ENCODE measurements at places on chromosomes 1 and 21.

DNA sequence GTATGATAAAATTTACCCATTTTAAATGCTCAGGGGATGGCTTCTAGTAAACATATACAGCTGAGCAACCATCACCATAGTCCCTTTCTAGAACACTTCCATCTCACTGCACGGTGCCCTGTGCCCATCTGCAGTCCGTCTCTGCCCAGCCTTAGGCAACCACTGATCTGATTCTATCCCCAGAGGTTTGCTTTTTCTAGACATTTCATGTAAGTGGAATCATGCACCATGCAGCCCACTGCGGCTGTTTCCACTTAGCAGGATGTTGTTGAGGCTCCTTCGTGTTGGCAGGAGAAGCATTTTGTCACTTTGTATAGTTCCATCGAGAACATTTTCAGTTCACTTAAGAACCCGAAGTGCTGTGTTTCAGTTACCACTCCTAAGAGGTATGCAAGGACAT lies 27.8 kb upstream of the VAMP3 start:
- DNase-seq: no peak

DNA sequence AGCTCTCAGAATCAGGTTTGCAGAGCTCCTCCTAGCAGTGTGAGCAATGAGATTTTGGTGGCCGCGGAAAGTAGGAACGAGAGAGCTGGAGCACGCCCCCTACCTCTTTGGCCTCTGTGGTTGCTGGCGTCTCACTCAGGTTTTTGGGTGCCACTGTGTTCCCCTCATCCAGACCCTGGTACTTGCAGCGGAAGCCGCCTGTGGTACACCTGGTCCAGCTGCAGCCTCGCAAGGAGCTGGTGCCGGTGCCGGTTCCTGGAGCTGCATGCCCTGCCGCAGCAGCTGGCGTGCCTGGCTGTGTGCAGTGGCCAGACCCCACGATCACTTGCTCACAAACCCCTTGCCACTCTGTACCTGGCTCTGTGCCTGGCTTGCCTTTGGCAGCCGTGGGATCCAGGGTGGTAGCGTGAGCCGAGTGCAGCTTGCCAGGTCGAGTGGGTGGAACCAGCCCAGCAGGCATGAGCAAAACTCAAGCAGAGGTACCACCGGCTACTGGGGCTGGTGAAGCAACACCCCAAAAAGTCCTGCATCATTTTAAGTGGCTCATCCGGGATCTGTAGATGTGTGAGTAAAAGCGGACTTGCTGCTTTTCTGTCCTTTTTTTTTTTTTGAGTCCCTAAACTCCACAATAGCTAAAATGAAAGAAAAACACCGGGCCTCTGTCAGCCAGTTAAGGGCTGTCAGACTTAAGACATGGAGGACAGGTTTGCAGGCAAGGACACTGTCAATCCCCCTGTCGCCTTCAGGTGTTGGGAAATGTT lies 844.9 kb downstream of the KCNT2 start:
- no peak for DNase-seq

- DNase-seq: no peak
Observed at GRCh38 chr1:25360596-25361581, 22.8 kb downstream of the TMEM50A start.

DNA sequence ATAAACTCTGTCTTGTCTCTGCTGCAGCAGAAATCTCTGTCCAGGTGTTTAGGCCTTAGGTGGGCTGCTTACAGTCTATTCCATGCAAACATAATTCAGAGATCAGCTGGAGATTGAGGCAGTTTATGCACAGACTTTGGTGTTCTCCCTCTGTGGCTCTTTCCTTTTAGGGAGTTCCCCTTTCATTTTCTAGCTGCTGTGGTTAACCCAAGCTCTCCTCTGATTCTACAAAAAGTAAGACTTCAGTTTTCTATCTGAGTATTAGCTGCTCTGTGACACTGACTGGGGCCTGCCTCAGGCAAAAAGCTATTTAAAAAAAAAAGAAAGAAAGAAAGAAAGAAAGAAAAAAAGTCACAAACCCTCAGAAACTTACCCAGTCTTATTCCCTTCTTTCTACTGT lies 211.1 kb downstream of the CAMTA1 start:
- no peak for DNase-seq

- DNase-seq: no peak
Observed at GRCh38 chr1:154697710-154698109, 89.7 kb upstream of the ADAR start.

DNA sequence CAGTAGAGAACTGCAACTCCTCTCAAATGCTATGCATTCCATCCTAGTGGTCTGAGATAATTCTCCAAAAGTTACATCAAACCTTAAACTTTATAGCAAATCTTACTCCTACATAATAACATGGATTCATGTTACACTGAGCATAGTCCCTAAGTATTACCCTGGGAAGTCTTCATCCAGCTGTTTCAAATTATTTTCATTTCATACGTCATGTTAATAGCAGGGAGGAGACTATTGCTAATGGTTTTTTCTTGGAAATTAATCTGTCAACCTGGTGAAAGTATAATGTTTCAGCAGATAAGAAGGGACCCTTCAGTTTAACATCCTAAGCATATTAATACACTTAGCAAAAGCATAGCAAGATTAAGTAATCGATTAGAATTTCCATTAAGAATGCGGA lies 318.1 kb downstream of the USP25 start:
- no peak for DNase-seq

GRCh38 chr1:2019571-2020309 lies 595 bp downstream of the GABRD start:
- DNase-seq: no peak

- DNase-seq: no peak
Observed at GRCh38 chr21:24259241-24259640, 1348.0 kb downstream of the MRPL39 start.

- no peak for DNase-seq
Observed at GRCh38 chr1:38097284-38097898, 50.8 kb upstream of the POU3F1 start.

DNA sequence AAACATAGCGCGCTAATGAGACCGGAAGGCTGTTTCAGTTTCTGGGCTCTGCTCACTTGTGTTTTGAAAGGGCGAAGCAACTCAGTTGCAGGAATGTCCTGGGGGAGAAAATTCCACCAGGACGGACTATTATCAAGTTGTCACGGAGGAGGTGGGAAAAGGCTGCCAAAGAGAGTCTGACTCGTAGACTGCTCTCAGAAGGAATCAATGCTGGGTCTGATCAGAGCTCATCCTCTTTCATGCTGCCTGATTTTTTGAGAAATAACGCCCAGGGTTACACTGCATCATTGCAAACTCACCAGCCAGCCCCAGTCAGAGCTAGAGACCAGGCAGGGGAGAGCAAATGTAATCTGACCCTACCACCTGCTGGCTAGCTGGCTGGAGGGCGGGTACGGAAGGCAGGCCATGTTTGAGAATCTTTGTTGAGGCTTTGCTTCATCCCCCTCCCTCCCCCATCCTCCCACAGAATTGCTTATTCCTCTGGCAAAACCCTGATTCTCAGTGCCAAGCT lies 36.4 kb upstream of the BCL9 start:
- no peak for DNase-seq

- DNase-seq: no peak
Observed at GRCh38 chr1:184649451-184649888, 105.2 kb downstream of the EDEM3 start.

GRCh38 chr1:35475856-35476674 lies 81.1 kb downstream of the KIAA0319L start:
- DNase-seq: no peak

DNA sequence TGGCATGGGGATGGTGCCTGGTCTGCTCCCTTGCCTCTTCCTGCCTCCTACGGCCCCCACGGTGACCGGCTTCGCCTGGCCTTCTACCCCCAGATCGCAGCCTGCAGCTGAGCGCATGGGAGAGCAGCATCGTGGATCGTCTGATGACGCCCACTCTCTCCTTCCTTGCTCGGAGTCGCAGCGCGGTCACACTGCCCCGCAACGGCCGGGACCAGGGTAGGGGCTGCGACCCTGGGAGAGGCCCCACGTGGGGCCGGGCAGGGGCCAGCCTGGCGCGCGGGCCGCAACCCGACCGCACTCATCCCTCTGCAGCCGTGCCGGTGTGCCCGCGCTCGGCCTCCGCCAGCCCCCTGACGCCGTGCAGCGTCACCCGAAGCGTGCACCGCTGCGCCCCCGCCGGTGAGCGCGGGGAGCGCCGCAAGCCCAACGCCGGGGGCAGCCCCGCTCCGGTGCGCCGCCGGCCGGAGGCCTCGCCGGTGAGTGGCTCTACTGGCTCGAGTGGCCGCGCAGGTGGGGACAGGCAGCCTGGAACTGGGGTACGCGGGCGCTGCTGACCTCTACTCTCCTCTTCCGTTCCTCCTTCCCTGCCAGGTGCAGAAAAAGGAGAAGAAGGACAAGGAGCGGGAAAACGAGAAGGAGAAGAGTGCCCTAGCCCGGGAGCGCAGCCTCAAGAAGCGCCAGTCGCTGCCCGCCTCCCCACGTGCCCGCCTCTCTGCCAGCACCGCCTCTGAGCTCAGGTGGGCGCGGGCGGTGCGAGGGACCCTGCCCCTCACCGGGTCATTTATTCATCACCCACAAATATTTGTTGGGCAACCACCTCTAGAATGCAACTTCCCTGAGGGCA lies 20.4 kb downstream of the MAP7D1 start:
- no peak for DNase-seq

GRCh38 chr1:201460814-201461644 lies 8.0 kb downstream of the PHLDA3 start:
- DNase-seq: no peak

DNA sequence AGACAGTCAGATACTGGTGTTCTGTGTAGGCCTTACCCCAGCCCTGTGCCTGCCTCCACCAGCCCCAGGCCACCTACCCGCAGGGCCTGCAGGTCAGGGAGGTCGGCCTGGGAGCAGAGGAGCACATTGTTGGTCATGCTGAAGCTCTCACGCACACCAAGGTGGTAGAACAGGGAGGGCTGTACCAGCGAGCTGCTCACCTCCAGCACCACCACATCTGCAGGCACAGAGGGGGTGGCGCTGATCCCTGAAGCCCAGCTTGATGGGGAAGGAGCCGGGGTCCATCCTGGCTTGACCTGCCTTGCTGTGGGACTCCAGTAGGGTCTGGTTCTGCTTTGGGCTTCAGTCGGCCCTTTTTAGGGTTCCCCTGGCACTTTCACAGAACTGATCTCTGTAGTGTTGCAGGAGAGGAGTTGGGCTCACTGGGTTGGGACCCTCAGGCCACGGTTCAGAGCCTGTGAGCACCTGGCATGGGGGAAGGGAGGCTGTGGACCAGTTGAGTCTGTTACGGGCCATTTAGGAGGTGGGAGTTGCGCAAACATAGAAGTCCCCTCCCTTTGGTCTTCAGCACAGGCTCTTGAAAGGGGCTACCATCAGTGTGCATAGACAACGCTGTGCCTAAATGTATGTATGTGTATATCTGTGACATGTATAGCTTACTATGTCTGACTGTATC lies 1.9 kb downstream of the MAP3K6 start:
- no peak for DNase-seq

- DNase-seq: no peak
Observed at GRCh38 chr1:153945131-153945794, 1.3 kb downstream of the DENND4B start.

DNA sequence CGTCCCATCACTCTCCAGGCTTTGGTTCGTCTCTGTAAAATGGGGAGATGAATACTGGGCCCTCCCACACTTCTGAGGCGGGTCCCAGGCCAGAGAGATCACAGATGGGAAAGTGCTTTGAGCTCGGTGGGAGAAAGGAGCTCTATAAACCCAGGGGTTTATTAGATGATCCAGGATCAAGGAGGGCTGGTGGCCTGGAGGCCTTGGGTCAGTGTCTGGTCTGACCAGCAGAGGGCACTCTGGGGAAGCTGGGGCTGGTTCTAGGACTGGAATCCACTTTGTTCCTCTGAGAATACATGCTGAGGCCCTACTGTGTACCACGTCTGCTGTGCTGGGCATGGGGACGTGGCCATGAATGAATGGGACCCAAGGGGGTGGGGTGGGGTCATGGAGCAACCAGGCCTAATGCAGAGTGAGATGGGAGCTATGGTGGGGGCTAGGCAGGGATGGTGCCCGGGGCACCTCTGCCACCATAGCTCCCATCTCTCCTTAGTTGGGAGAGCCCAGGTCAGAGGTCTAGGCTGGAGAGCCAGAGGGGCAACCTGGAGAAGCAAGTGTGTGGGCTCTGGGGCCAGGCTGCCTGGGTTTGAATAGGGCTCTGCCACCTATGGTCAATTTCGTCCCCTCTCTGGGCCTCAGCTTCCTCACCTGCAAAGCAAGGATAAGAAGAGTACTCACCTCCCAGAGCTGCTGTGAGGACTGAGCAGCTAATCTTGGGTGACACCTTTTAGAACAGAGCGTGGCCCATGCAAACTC lies 9.0 kb upstream of the FAM131C start:
- no peak for DNase-seq

DNA sequence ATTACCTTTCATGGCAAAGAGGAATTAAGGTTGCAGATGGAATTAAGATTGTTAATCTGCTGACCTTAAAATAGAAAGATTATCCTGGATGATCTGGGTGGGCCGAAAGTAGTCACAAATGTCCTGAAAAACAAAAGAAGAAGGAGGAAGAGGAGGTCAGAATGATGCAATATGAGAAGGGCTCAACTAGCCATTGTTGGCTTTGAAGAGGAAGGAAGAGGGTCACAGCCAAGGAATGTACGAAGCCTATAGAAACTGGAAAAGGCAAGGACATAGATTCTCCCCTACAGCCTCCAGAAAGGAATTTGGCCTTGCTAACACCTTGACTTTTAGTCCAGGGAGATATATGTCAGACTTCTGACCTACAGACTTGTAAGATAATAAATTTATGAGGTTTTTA lies 39.4 kb upstream of the FMOD start:
- DNase-seq: no peak

DNA sequence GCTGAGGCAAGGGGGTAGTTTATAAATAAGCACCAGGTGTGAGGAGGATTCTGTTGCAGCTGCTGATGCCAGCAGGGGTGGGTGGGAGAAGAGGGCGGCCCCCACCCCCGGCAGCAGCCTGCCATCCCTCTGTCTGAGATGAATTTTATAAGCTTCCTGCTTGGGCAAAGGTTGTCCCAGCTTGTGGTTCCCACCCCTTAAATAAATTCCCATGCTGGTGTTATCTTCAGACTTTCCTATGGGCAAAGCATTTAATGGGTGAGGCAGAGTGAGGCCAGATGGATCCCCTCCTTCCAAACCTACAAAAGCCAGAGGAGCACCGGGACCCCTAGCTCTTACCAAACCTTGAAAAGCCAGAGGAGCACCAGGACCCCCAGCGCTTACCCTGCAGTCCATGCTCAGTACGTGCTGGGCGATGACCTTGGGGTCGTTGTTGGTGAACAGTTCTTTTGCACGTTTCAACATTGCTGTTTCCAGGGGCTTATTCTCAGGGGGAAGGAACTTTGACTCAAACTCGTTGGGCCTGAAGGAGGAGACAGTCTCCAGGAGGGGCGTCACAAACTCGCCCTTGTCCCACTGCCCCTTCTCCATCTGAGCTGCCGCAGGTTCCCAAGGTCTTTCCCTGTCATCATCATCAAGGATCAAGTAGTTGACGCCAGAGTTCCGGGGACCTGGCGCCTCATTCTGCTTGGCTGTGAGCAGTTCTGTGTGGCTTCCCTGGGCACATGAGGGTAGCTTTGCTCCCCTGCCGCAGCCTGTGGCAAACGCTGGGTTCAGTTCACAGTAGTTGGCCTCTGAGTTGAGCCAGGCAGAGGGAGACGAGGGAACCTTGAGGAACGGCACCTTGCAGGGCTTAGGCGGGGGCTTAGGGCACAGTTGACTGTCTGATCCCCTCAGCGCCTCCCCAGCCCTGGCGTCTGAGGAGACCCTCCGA lies 99.5 kb downstream of the BCAR3 start:
- DNase-seq: no peak
